ENCODE measurements at places on chromosomes 7 and 10.

- no peak for DNase-seq
Observed at GRCh38 chr10:99784727-99785441, 2.4 kb downstream of the ABCC2 start.

DNA sequence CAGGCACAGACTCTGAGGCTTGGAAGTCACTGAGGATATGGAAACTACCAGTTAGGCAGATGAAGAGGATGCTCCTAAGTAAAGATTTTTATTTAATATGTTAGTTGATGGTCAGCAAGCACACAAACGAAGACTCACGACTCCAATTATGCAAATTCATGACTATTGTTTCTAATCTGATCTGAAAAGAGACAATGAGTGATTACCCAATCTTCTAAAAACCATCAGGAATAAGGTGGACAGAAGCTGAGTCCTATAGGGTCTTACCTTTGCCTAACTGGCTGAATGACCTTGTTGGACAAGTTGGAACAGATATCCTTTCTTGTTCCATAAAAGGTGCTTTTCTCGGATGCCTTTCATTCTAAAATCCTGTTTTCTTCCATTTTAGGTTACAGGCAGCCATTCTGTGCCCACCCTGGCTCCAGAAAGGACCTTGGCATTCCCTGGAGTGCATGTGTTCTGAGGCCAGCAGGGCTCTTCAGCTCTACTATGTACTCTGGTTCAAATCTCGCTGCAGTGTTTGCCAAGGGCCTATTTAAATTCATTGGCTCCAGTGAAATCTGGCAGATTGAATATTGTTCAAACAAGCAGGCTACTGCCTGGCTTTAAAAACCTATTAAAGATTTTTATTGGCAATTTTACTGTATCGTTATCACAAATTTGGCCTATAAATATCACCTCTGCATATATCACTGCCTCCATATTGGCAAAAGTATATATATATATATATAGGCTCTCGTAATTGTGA lies 77.5 kb downstream of the SLC25A13 start:
- DNase-seq: no peak

GRCh38 chr7:155184923-155185322 lies 112.8 kb upstream of the INSIG1 start:
- DNase-seq: no peak

GRCh38 chr10:47311932-47312662 lies 10.2 kb upstream of the GDF2 start:
- DNase-seq: peak; percentile 19

DNA sequence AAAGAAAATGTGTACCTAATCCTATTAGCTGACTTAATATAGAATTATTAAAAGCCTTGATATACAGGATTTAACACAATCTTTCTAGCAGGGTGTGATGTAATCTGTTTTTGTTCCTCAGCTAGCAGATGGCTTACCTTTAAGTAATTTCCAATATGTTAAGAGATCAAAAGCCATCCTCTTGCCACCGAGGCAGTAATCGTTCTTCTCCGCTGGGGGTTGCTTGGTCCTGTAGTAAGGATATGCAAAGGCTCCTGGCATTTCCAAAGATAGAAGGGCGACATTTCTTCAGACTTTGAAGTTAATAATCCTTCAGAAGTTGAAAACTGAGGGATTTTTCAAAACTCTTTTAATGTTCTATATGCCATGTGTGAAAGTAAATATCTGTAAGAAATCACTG lies 156.4 kb downstream of the FZD1 start:
- DNase-seq: no peak

- DNase-seq: no peak
Observed at GRCh38 chr10:74488907-74489306, 337.5 kb upstream of the KAT6B start.

DNA sequence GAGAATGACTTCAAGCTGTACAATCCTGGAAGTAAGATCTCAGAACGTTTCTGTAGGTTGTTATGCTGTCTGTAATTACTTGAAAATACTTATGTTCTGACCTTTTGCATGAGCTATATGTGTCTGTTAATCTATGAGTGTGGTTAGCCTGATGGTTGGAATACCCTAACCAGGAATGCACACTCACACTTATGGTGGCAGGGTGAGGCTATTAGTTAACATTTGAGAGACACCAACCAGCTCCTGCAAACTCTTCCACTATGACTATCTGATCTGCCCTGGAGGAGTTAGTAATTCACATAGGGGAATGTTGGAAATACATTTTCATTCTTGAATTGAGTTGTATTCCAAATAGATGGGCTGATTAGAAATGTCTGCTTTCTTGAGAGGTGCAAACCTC lies 450.3 kb downstream of the INHBA start:
- no peak for DNase-seq

DNA sequence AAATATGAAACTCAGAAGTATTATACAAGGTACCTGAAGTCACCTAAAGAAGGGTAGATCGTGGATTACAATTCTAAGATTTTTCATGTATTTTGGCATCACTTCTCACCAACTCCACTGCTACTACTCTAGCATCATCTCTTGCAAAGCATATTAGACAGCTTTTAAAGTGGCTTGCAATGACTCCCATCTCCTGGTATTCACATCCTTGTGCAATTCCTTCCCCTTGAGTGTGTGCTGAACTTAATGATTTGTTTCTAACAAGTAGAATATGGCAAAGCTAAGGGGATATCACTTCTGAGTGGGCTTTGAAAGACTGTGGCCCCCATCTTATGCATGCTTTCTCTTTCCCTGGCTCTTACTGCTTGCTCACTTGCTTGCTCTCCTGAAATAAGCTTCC lies 280.2 kb downstream of the SNX13 start:
- DNase-seq: no peak

DNA sequence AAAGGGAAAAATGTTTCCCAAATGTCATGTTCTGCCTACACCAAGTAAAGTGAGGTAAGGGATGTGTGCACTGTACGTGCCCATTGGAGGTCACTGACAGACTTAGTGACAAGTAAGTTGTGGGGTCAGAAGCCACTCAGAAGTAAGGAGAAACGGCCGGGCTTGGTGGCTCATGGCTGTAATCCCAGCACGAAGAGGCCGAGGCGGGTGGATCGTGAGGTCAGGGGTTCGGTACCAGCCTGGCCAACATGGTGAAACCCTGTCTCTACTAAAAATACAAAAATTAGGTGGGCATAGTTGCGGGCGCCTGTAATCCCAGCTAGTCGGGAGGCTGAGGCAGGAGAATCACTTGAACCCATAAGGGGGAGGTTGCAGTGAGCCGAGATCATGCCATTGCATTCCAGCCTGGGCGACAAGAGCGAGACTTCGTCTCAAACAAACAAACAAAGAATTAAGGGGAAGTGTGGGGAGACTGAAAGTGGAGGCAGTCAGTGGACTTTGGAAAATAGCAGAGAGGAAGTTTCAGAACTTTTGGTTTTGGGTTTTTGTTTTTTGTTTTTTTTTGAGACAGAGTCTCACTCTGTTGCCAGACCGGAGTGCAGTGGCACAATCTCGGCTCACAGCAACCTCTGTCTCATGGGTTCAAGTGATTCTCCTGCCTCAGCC lies 114.8 kb downstream of the WDFY4 start:
- DNase-seq: no peak

GRCh38 chr10:71767420-71768035 lies 5.8 kb downstream of the VSIR start:
- DNase-seq: no peak

GRCh38 chr7:116595063-116595462 lies 70.2 kb downstream of the CAV1 start:
- DNase-seq: no peak

GRCh38 chr7:150389532-150389816 lies 10.3 kb downstream of the ZNF775 start:
- DNase-seq: no peak

GRCh38 chr7:73342645-73343044 lies 14.7 kb downstream of the FKBP6 start:
- DNase-seq: no peak

DNA sequence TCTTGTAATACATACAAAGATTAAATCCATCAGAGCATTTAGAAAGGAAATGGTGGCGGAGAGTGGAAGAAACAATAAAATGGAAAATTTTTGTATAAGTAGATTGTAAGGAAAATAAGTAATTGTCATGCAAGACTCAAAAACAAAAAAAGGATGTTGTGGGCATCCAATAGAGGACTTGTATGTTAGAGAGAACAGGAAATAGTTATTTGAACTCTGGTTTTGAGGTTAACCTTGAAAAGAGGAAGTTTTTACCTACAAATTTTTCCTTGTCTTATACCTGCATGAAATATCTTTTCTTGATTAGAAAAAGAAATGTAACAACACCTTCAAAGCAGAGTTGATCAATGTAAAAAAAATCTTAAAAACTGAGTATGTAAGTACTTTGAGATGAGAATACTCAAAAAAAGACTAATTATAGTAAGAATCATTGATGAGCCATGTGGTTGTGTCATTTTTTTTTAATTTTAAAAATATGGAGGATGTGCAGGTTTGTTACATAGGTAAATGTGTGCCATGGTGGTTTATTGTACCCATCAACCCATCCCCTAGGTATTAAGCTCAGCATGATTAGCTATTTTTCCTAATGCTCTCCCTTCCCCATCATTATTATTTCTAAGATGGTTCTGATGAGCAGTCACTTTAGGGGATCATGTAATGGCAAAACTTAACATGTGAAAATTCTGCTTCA lies 11.9 kb downstream of the TMEM106B start:
- DNase-seq: no peak

GRCh38 chr7:88377434-88377833 lies 70.7 kb upstream of the STEAP4 start:
- DNase-seq: no peak

DNA sequence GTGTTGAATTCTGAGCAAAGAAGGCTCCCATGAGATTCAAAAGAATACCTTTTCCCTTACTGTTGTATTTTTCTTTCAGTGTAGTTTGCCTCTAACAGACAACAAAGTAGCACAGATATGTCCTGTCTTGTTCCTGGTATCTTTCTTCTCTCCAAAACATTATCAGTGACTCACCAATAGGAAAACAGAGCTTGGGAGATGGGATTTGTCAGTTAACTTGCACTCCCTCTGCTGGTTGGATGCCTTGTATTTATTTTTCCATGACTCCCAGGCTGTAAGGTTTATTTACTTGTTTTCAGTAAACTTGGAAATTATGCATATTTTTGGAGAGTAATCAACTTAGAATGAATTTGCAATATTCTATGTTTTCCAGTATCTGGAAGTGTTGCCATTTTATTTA lies 129.7 kb downstream of the SAMD9 start:
- DNase-seq: peak; percentile 53

- no peak for DNase-seq
Observed at GRCh38 chr10:102120142-102120990, at the start of gene LDB1. LDB1 (minus strand) TSS chr10:102120368; CDS start chr10:102120110, 258 bp downstream.

- no peak for DNase-seq
Observed at GRCh38 chr10:132606031-132606491, 68.5 kb downstream of the INPP5A start.

DNA sequence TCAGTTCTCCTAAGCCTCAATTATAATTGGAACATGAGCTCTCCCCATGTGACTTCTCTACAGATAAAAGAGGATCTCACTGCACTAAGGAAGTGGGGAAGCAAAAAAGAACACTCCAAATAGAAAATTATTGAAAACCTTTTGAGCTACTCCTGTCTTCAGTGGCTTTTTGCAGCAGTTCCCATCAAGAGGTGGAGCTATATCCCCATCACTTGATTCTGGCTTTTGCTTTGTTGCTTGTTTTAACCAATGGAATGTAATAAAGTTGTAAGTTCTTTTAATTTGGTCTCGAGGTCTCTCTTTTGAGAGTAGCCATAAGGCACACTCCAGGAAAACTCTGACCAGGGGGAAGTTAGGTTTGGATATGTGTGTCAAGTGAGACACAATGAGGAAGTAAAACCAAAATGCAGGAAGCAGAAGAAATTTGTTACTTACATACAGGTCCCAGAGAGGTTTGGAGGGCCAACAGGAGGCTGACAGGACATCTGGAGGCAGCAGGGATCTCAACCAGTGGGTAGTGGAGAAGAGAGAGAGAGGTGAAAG lies 569.4 kb downstream of the HTR7 start:
- DNase-seq: no peak

GRCh38 chr10:101649525-101650085 lies 45.4 kb downstream of the FBXW4 start:
- no peak for DNase-seq

DNA sequence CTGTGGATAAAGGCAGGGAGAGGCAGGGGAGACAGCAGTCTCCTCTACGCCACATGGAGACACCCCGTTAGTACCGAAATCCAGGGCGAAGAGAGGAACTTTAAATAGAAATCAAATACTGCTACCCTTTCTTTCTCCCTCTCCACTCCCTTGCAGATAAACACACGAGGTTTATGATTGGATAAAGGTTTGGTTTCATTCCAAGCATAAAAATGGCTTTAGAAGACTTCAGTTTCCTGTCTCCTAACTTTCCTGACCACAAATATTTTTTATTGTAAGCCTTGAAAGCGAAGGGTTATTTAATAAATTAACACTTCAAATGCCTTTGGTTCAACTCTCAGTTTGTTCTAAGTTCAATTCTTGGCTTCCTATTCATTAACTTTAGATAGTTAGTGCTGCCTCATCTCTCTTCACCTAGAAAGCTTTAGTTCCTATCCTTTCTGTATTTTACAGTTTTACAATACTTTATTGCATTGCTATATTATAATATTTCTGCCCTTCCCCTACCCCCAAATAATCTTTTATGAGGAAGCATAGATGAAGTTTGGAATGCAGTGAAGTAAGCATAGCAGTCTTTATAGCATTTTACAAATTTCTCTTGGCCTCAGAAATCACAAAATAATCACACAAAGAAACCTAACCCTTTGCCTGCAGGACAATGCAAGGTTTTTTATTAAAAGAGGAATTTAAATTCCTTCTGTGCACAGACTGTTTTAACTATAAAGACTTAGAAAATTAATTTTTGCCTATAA lies 31.5 kb upstream of the ARID5B start:
- DNase-seq: peak; percentile 35

DNA sequence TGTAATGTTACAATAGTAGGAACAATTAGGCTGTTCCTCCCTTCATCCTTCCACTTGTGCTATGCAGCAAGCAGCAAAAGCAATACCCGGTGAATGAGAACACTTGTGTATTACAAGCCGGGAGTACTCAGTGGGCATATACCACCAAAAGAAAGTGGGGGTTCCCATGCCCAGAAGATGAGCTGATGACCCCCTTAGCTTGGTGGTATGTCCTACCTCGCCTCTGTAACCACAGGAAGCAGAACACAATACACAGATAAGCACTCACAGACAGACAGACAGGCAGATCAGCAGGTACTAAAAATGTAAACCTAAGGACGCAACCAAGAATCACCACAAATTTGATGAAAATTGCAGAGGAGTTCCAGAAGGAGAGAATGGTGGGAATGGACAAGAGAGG lies 15.5 kb upstream of the KIF20B start:
- no peak for DNase-seq

- no peak for DNase-seq
Observed at GRCh38 chr10:66095610-66096009, 830.2 kb upstream of the LRRTM3 start.

DNA sequence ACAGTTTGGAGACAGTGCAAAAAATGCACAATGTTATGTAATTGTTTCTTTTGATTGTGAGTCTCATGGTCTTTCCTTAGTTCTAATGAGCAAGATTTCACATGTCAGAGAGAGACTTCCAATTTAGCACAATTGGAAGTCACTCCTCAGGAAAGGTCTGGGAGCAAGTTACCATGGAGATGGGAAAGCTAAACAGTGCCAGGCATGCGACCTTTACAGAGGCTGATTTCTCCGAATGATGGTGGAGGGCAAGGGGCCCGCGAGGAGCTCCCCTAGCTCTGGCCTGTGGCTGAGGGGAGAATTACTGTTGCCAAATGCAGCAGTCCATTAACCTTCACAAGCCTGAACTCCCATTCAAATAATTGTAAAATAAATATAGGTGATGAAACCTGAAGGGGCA lies 59.3 kb downstream of the CDCA7L start:
- DNase-seq: no peak

- DNase-seq: peak; percentile 73
Observed at GRCh38 chr7:1044189-1045068, at the start of gene GPR146. GPR146 (plus strand) TSS chr7:1044546; CDS start chr7:1057516, 12,970 bp downstream.
